Stimulated activated CD4-positive, alpha-beta T cell treated with anti-CD3 and anti-CD28 coated beads, Interleukin-1b, Interleukin-23, amount 100 ng/mL, for 1 hour (primary cell): ENCODE measurements at places on chromosomes 4 and X.

GRCh38 chr4:1192493-1193205, 20.3 kb upstream of the SPON2 start:
- DNase-seq: no peak

- no peak for DNase-seq
These were observed 136.5 kb downstream of the KDM6A start for GRCh38 chrX:45009371-45010000.

DNA sequence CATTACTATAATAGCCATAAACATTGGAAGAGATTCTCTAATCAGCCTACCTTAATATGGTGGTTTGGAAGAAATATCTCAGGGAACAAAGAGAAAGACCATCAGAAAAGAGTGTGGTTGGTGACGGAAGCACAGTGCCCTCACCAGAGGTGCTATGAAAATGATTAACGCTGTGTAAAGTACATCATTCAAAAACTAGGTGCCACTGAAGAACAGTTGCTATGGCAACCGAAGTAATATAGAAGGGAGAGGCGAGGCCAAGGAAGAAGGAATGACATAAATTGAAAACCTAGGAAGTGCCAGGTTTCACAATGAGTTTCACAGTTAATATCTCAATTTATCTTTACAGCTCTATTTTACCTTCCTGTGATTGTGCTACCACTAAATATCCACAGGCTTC, 57.0 kb upstream of the ARSJ start:
- no peak for DNase-seq

GRCh38 chr4:88177983-88178625, 19.7 kb upstream of the ABCG2 start:
- no peak for DNase-seq

GRCh38 chrX:129655547-129656249, 942 bp upstream of the APLN start:
- DNase-seq: no peak

DNA sequence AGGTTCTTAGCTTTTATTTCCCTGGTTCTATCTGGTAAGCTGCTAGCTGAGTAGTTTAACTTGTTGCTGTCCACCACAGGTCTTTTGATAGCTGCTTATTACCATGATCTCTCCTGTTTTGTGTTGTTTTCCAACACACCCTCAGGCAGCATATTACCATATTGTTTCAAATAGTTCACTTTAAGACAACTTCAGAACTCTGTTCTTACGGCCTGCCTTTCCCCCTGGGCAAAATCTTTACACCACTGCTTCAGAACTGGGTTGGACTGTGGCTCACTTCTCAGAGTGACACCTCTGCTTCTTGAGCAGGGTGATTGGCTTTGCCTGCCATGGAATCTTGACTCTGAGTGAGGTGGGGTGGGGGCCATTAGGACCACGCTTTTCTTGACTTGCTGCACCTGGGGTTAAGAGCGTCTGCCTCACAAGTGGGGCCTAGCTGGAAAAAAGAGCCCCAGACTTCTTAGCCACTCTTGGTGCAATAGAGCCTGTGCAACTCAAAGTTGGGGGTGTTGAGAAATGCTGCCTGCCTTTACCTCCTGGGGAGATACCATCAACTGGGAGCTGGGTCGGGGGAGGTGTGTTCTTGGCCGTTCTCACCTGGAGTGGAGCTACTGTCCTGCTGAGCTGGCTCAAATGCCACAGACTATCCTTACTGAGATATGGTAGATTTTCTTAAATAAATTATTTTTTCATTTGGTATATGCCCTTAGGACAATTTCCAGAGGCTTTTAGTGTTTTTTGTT, 23.4 kb downstream of the USP9X start:
- DNase-seq: no peak

- no peak for DNase-seq
These were observed 159.5 kb upstream of the USP38 start for GRCh38 chr4:143025081-143025704.

DNA sequence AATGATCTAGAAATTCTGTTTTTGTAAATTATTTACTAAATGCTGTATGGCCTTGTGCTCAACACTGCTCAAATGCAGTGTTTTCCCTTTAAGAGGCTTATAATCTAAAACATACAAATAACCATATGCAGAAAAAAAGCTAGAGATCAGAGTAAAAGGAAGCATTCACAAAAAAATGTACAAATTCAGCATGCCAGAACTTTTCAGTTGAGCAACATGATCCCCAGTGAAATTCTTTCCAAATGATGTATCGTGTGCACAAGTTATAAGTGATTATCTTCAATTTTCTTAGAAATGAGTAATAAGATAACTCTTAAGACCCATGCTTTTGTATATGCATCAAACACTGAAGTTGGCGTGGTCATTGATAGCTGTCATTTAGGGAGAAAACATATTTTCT, 5.0 kb downstream of the GPC3 start:
- no peak for DNase-seq

DNA sequence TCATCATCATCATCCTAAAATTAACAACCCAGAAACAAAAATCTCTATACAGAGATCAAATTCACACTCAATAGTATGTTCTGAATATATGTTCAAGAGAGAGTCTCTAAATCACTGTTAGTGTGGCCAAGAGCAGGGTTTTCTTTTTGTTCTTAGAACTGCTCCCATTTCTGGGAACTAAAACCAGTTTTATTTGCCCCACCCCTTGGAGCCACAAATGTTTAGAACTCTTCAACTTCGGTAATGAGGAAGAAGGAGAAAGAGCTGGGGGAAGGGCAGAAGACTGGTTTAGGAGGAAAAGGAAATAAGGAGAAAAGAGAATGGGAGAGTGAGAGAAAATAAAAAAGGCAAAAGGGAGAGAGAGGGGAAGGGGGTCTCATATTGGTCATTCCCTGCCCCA, 32.3 kb downstream of the CYBB start:
- DNase-seq: no peak

GRCh38 chr4:134073711-134074110, 127.9 kb downstream of the PABPC4L start:
- no peak for DNase-seq

DNA sequence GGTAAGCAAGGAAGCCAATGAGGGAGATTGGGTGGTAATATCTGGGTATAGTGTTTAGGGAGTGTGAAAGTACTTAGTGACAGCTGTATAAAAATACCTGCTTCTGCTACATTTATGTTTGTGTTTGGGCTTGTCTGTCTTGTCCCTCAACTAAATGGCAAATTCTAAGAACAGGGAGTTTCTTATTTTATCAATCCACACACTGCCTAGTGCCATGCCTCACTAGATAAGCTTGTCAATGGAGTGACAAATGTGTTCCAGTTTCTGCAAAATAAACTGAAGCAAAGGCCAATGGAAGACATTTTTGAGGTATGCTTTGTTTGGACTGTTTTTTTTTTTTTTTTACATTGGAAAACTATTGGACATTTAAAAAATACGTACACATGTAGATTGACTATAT, 418.0 kb downstream of the SH2D1A start:
- no peak for DNase-seq

- DNase-seq: no peak
These were observed 15.2 kb downstream of the GUCY1B1 start for GRCh38 chr4:155774033-155774432.

DNA sequence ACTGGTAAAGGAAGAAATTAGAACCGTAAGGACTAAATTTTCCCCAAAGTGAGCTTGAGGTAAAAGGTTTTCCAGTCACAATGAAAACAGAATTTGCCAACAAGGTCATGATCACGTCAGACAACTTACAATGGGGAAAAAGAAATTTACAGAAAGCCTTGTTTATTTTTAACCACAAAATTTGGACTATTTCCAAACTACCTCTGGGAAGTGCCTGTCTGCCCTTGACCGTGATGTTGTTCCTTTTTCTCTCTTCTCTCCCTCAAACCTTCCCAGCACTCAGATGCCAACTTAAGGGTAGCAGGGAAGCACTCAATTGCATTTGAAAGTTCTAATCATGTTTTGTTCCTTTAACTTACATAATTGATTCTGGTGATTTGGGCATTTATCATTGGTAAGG, 32.5 kb downstream of the MEPE start:
- no peak for DNase-seq

GRCh38 chr4:54254116-54254914, 25.2 kb downstream of the PDGFRA start:
- DNase-seq: no peak

- no peak for DNase-seq
These were observed 7.6 kb upstream of the CXCL5 start for GRCh38 chr4:74006009-74006476.

DNA sequence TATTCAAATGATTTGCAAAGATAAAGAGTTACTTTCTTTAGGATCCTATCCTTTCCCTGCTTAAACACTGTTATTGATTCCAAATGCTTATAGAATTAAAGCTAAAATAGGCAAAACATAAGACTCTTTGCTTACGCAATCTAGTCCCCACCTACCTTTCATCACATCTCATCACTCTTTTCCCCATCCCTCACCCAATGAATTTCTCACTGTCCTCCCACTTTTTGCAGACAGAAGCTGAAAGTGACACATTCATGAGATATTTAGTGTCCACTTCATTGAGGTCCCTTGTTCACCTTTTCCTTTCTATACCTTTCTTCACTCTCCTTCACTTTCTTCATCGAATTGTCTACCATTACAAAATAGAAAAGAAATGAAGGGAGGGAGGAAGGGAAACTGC, 424 bp downstream of the SATL1 start:
- DNase-seq: no peak

- DNase-seq: no peak
These were observed 380.6 kb downstream of the MAPK10 start for GRCh38 chr4:85979276-85979675.

DNA sequence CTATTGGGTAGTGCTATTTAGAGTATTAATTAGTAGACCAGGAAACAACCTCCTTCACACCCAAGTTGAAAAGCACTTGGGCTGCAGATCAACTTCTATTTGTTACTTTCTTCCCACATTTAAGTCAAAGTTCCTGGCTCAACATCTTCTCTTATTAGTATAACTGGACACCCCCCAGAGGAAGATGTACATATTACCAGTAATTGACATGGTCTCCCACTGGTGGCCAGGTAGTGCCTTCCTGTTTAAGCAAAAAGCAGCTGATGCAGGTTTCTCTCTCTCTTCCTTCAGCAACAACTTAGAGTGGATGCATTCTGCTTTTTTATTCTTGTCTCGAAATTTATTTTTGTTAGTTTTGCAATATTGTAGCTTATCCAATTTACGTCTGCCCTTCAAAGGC, 438.1 kb downstream of the GBA3 start:
- DNase-seq: no peak

GRCh38 chrX:71885099-71885498, 25.5 kb upstream of the NHSL2 start:
- DNase-seq: no peak

GRCh38 chr4:7263166-7263565, 70.8 kb downstream of the SORCS2 start:
- no peak for DNase-seq

- no peak for DNase-seq
These were observed 3.0 kb downstream of the PLP2 start for GRCh38 chrX:49174723-49175122.

DNA sequence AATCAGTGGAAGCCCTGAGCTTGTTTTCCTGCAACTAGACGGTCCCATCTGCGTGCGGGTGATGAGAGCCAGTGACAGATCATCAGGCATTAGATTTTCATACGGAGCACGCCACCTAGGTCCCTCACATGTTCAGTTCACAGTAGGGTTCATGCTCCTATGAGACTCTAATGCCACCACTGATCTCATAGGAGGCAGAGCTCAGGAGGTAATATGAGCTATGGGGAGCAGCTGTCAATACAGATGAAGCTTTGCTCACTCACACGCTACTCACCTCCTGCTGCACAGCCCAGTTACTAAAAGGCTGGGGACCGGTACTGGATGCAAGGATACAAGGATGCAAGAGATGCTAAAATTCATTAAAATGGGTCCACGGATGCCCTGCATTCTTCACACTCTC, 61.2 kb downstream of the DHRSX start:
- no peak for DNase-seq

GRCh38 chr4:107283587-107284559, 247.8 kb upstream of the DKK2 start:
- DNase-seq: no peak

GRCh38 chr4:183329954-183330742, 7.9 kb upstream of the CLDN24 start:
- DNase-seq: no peak

GRCh38 chrX:103782640-103783039, 6.0 kb downstream of the PLP1 start:
- no peak for DNase-seq

- DNase-seq: no peak
These were observed 223.1 kb downstream of the CLCN4 start for GRCh38 chrX:10379878-10380277.

GRCh38 chr4:4658052-4658451, 116.2 kb upstream of the STX18 start:
- DNase-seq: no peak

DNA sequence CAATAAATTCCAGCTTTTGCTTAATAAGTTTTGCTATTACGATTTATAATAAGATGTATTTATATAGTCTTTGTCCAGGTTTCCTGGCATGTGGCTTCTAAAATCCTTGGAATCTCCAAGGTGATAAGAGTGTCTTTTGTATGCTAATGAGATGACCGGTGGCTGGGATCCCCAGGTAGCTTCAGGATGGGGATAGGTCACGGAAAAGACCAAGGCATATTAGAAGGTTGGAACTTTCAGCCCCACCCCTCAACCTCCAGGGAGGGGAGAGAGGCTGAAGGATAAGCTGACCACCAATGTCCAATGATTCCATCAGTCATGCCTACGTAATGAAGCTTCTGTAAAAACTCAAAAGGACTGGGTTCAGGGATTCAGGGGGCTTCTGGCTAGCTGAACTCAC, 41.7 kb downstream of the SMIM20 start:
- no peak for DNase-seq

- no peak for DNase-seq
These were observed 61.0 kb downstream of the CHRNA9 start for GRCh38 chr4:40395908-40396793.

GRCh38 chrX:45758738-45759397, 558.2 kb upstream of the DIPK2B start:
- no peak for DNase-seq

- DNase-seq: no peak
These were observed 124.4 kb downstream of the ANK2 start for GRCh38 chr4:113173793-113174264.

DNA sequence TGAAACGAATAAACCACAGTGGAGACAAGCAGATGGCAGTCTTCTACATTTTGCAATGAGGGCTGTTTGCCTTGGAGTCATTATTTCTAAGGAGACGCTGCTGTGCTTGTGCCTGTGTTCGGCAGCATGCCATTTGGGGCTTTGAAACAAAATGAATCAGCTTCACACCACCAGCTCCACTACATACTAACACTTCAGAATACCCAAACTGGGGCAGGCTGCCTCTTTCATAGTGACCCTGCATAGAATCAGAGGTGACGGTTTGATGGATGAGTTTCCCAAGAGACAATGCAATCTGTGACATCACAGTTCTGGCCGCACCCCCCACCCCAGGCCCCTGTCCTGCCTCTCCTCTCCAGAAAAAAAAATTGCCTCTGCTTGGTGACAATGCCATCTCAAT, 57.1 kb upstream of the MID1 start:
- DNase-seq: no peak

GRCh38 chr4:57200799-57201327, 90.7 kb upstream of the IGFBP7 start:
- DNase-seq: no peak
